Activated CD8-positive, alpha-beta memory T cell treated with anti-CD3 and anti-CD28 coated beads for 1 hour (primary cell): ENCODE measurements at places on chromosomes 3 and 15.

GRCh38 chr15:72786676-72787345 is 3.3 kb upstream of the ADPGK start:
- DNase-seq, result no peak

GRCh38 chr3:178950676-178951075 is 120.9 kb downstream of the ZMAT3 start:
- no peak for DNase-seq

DNA sequence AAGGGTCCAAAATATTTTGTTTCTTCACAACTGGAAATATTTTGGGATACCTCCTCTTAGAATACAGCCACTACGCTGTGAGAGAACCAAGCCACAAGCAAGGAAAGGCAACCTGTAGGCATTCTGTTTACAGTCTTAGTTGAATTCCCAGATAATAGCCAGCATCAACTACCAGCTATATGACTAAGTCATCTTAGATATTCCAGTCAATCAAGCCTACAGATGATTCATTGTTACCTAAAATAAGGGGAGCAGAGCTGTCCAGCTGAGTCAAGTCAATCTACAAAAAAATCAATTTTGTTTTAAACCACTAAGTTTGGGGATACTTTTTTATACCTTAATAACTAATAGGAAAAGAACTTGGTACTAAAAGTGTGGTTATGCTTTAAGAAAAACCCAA is 526.4 kb upstream of the DPPA4 start:
- no peak for DNase-seq

GRCh38 chr3:171978390-171978789 is 61.0 kb upstream of the FNDC3B start:
- no peak for DNase-seq

DNA sequence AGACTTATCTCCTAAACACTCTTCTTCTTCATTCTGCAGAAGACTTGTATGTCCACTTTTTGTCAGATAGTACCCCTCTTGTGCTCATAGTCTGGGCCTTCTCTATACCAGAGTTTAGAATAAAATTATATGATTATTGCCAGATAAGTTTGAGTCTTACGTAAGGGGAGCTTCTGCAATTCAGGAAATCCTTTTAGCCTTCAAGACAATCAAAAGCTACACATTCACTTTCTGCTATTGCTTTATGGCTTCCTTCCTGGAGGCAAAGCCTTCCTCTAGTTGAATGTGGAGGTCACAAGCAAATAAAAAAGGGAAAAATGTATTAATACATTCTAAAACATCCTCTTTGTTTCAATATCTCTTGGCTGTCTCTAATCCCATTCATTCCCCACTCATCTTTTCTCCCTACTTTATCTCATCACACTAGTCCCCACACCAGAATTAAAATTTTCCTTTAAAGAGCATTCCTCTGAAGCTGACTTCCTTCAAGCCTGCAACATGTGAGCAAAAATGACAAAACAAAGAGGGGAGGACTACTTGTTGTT is 186.8 kb downstream of the CPNE4 start:
- DNase-seq, result no peak

- no peak for DNase-seq
Observed at GRCh38 chr15:86885616-86886015, 805.9 kb downstream of the AGBL1 start.

DNA sequence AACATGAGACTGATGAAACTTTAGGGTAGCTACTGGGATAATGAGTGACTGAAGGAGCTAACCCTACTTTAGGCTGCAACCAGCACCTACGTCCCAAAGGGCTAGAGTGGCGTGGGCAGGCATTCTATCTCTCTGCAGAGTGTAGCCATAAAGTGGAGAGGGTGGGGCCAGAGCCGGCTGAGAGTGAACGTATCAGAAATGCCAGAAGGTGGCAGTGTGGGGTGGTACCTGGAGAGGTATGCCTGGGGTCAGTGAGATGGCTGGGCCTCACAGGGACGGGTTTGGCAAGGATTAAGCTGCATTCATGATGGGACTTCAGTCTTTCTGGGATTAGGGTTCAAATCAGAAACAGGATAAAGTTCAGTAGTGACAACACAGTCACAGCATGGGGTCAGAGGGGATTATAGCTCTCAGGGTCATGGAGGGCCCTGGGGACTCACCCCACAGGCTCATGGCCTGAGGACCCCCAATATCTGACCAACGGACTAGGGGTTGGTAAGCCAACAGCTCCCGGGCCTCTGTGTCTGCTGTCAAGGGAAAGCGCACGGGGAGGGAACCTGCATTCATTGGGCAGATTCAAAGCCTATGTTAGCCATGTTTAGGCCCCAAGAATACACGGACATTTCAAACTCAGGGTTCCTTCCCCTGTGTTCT is 86.5 kb upstream of the FOXB1 start:
- peak; percentile 22 for DNase-seq

DNA sequence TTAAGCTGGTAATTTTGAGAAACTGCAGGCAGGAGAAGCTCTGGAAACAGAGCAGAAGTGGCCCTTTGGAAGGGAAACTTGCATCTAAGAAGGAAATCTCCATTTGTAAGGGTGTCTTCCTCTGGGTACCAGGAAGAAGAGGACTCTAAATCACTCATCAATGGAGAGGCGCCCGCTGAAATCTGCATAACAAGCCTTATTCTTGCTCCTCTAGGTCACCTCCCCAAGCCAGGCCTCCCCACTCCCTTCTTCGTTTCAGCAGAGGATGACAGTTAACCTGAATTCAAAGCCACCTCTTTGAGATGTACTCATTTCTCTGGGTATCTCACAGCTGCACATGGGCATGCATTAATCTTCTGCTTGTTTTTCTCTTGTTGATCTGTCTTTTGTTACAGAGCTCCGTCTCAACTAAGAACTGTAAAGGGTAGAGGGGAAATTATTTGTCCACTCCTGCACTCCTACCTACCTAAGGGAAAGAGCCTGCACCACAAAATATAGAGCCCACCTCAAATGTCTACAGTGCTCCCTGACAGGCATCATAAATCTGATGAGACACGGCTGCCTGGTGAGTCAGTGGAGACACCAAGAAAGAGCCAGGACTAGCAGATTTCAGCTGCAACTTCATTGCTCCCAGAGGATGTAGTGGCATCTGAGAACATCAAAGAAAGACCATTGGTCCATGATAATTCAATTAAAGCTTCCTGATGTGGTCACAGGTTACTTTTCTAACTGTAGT is 51.5 kb downstream of the GABRB3 start:
- no peak for DNase-seq

DNA sequence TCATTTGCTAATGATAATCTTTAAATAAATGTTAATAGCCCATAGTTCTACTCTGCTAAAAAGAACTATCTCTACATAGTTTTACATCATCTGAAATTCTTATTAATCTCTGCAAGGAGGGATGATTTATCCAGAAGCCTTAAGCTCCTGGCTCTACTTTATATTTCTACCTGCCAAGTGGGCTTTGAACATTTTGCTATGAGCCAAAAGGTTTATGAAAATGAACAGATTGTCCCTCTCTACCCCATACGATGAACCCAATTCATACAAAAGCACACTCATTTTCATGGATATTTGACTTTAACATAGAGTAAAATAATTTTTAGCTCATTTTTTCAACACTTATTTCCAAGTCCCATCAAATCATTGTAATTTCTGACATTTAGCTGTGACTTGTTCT is 611.0 kb downstream of the NSUN3 start:
- no peak for DNase-seq

GRCh38 chr3:114307222-114307830 is 13.5 kb downstream of the TIGIT start:
- DNase-seq, result no peak

DNA sequence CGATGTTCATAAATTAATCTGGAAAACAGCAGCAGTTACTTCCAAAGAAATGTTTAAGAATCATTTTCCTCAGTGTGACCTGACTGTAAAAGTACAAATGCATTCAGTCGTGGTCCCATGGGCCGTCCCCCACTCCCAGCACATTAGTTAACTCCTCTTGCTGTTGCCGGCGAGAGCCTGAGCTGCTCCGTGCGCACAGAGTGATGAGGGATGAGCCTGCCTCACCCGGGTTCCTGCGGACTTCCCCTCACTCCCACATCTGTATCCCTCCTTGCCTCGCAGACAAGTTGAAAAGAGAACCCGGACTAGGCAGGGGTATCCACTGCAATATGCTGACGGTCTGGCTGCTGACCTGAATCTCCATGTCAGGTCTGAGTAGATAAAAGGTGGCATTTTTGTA is 861.7 kb upstream of the NR2F2 start:
- DNase-seq, result no peak

- DNase-seq, result no peak
Observed at GRCh38 chr15:56804938-56805337, 71.6 kb upstream of the ZNF280D start.

GRCh38 chr3:101828276-101828675 is 21.0 kb upstream of the NFKBIZ start:
- no peak for DNase-seq

GRCh38 chr3:12662593-12663400 is 1.1 kb downstream of the RAF1 start:
- DNase-seq, result no peak

DNA sequence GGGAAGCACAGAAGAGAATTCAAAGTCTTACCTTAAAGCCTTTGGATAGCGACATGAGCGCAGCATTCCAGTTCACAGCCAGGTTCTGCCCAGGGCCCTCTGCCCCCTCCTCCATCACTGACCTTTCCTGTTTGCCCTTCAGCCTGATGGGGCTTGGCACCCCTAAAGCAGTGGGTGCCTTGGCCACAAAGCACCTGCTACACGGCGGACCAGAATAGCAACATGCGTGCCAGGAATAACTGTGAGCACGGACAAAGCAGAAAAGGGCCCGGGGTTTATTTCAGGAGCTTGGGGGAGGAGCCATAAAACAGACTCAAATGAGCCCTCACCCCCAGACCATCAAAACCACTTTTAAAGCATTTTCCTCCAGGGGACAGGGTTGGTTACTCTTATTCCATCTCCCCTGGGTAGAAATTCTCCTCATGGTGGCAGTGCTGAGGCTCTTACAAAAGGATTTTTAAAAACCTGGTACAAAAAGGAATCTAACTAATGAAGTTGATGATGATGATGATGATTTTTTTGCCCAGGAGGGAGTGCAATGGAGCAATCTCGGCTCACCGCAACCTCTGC is 135.4 kb downstream of the KLF13 start:
- no peak for DNase-seq
